G401 (cell line): ENCODE measurements at places on chromosomes 2 and 18. TPM values are rescaled to one million over a fixed set of nuclear protein-coding genes. Genes with fewer than 3 reads are reported as not detected.

GRCh38 chr2:216927163-216927562 lies 67.3 kb upstream of the TNP1 start:
- no peak for DNase-seq

DNA sequence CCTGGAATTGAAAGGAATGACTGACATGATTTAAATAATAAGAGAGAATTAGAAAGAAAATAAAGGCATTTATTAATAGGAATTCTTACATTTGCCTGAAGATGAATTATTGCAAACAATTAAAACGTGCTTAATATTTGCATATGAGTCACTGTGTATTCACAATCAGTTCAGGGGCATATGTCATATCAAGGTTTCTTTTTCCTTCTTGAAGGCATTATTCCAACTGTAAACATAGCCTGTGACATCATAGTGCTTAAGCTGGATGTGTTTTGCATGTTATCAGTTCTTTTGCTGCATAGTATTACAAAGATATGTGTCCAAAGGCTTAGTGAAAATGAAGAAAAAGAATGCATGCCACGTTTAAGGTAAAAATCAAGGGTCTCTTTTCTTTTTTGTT lies 80.8 kb downstream of the MEIS1 start:
- no peak for DNase-seq

GRCh38 chr2:169509955-169510354 lies 453 bp downstream of the KLHL41 start:
- DNase-seq: no peak

- DNase-seq: no peak
These were observed 118.4 kb downstream of the ARL4C start for GRCh38 chr2:234378440-234378839.

DNA sequence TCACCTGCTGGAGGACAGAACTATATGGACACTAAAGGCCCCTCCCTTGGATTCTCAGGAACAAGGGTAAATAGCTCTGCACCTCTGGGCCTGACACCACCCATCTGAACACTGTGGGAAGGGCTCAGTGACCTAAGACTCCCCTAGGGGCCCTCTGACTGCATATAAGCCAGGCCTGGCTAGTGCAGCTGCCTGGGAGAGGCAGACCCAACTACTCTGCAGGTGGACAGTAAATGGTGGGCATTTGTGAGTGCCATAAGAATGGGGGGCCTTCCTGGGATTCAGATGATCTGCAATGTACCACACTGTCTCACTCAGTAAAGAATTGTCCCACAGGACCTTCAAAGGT lies 11.2 kb upstream of the WIPF1 start:
- no peak for DNase-seq

DNA sequence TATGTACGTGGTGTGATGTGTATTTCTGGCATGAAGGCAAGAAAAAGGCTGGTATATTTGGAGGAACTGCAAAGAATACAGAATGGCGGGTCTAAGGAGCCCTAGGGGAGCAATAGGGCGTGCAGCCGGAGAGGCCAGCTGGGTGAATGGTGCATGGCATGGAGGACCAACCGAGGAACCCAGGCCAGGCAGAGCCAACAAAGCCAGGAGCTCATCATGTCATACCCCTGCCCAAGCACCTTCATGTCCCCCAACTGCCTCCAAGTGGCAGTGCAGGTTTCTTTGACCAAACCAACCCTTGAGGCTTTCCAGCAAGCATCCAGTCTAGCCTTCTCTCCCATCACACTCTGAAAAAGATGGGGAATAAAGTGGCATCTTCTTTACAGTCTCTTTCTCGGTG lies 8.9 kb upstream of the KCNK3 start:
- DNase-seq: no peak

DNA sequence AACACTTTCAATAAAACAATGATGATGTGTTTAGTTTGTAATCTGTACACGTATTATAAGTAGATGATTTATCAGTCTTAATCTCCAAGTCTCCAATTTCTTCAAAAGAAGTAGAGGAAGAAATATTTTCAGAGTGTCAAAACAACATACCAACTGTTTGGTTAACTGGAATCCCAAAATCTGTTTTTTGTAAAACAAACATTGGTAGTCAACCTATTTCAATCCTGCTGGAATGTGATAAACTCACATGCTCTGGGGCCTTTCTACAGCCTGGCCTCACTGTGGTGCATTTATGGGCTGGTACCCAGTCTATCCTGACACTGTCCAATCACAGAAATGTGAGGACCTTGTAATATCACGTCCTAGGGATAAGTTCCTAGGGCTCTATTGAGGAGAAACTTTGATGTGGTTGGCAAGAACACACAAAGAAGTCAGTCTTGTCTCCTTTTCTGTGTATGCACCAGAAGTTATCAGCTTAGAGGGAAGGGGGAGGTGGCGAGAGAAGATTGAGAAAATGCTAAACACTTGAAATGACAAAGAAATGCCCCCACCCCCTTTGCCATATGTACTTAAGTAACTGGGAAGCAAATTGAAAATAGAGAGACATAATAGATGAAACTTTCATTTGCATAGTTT lies 47.2 kb downstream of the PRKRA start:
- no peak for DNase-seq

- peak; percentile 6 for DNase-seq
These were observed 201.1 kb upstream of the FBXO11 start for GRCh38 chr2:48107326-48107925.

DNA sequence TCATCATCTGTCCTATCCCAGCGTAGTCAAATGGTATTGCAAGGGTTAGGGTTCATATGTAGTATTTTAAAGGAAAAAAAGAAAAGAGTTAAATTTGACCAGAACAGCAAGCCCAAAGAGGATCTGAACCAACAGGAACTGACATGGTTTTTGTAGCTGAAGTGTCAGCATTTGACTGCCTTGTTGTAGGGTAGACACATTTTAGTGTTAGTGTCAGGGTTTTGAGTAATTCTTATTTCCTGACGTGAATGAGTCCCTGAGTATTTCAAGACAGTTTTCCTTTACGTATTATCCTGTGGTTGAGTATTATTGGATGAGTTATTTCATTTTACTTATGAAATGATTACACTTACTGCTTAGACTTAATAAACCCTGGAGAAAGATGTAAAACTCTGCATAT lies 173.3 kb upstream of the ZEB2 start:
- DNase-seq: no peak

DNA sequence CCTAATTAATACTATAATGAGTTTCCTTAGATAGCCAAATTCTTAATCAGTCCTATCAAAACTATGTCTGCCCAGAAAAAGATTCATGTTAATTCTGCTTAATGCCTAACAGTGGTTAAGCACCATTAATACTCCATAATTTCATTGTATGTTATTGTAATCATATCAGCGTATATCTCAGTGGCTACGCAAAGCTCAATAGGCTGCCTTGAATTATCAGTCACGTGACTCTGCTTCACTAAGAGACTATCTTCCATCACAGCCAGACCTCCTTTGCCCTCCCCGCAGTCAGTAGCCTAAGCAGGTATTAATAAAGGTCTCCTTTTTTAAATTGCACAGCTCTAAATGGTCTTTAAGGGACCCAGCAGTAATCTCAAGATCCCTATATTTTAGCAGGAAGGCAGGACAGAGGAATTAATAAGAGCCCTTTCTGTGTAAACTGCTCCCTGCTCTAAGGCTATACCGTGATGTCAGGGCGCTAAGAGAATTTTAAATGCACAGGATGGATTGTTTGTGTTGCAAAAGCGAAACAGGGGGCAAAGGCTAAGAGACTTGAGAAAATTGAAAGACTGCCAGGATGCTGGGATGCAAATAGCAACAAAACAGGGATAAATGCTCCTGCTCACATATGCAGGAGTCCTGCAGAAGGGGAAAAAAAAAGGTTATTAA lies 215.6 kb upstream of the POU3F3 start:
- DNase-seq: no peak

TGFBRAP1 gene
- 16.7 and 30.4 TPM in 2 replicates for total RNA-seq

HPCAL1 gene
- total RNA-seq: 12.7 and 34.8 TPM in 2 replicates
